ENCODE measurements at places on chromosomes 4 and X.

GRCh38 chr4:88584471-88584900, 7.8 kb upstream of the HERC3 start:
- DNase-seq, result no peak

DNA sequence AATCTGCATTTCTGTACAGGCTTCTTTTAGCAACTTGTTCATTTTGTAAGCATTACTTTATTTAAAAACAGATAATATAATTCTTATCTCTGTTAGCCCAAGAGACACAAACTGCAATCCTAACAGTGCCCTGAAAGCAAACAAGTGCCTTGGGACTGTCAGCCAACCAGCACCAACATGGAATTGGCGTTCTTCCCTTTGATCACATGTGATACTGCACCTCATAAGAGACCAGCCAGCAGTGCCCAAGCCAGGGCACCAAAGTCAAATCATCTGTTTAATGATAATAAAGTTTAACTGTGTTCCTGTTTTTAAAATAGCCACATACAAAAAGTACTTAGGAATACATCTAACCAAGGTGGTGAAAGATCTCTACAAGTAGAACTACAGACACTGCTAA, 223.2 kb downstream of the PRDM5 start:
- DNase-seq, result no peak

GRCh38 chr4:95979961-95980876, 140.3 kb downstream of the PDHA2 start:
- no peak for DNase-seq

GRCh38 chr4:89397441-89397840, 89.8 kb upstream of the GPRIN3 start:
- no peak for DNase-seq

GRCh38 chrX:17021851-17022604, 75.6 kb downstream of the REPS2 start:
- DNase-seq, result no peak

GRCh38 chr4:109037026-109037425, 265.4 kb downstream of the COL25A1 start:
- DNase-seq, result no peak

GRCh38 chr4:121156822-121157769, 7.0 kb downstream of the TNIP3 start:
- DNase-seq, result no peak

DNA sequence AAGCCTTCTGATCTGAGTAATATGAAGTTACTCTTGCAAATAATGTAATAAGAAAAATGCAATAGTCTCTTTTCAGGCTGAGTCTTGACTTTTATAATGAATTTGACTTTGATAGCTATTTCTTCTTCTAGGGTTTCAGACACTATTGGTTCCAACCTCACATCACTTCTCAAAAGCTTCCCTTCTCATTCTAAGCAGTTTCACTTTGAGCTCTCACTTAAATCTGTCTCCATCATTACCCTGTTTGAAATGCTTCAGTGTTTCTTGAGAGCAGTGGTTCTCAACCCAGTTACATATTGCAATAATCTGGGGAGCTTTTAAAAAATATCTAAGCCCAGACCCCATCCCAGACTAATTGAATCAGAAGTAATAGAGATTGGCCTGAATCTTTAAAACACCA, 40.5 kb upstream of the BMP2K start:
- no peak for DNase-seq

DNA sequence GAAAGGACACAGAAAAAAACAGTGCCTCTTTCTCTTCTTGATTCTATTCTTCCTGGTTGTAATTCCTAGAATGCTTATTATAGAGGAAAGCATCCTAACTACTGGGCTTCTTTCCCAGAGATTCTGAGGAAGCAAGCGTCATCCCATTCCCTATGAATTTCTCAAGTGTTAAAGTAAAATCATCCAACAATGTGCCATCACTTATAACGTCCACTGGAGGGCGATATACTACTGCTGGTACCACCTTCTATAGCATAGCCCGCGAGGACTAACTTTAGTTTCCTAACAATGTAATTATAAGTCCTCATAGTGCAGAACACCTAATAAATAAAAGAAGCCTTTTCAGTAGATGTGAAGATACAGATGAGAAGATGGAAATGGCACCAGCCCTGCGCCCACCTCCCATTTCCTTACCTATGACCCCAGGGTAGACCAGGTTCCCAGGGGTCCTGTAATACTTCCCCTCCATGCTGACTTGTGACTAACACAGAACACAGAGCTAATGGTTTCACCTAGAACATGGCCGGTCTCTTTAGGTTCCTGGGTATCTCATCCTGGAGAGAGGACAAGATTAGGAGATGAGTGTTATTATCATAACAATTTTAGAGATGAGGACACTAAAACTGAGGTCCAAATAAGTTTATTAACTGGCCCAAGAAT, 4.2 kb downstream of the CENPVL3 start:
- no peak for DNase-seq

DNA sequence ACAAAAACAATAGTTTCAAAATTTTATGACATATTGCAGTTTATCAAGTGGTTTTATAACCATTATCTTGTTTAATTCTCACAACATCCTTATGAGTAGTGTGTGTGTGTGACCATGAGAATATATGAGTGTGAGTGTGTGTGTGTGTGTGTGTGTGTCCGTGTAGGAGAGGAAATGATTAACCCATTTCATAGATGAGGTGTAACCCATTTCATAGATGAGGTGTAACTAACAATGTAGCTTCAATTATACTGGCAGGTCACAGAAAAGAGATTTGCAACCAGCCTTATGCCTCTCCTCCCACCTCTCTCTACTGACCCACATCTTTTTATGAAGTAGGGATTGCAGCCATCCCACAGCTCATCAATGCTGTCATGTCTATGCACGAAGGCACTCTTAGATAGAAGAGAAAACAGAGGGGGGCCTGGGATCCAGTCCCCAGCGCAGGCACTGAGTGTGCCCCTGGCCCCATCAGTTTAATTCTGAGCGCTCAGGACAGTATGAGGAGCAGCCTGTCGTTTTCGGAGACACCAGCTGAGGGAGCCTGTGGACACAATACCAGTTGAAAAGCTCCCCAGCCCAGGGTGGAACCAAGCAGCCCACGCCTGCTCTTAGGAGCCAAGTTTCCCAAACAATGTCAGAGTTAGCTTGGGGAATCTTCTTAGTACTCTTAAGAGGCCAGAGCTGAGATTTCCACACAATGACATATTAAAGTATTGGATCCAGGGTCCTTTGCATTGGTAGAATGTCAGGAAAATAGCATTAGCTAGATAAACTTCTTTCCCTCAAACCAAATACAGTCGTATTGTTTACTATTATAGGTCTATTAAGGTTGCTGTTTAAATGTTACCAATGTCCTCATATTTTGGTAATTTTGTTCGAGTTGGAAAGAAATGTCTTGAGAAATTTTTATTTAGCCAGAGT, 88.6 kb downstream of the PALLD start:
- no peak for DNase-seq

- no peak for DNase-seq
These were observed 215.4 kb upstream of the MAB21L2 start for GRCh38 chr4:150366487-150366999.

- DNase-seq, result no peak
These were observed 30.8 kb downstream of the DIAPH2 start for GRCh38 chrX:96715481-96715880.

- no peak for DNase-seq
These were observed 9.3 kb upstream of the HAUS3 start for GRCh38 chr4:2251073-2251794.

- DNase-seq, result no peak
These were observed 877 bp upstream of the SLC16A2 start for GRCh38 chrX:74420196-74421035.

GRCh38 chr4:151604238-151604637, 156.6 kb downstream of the GATB start:
- DNase-seq, result no peak

DNA sequence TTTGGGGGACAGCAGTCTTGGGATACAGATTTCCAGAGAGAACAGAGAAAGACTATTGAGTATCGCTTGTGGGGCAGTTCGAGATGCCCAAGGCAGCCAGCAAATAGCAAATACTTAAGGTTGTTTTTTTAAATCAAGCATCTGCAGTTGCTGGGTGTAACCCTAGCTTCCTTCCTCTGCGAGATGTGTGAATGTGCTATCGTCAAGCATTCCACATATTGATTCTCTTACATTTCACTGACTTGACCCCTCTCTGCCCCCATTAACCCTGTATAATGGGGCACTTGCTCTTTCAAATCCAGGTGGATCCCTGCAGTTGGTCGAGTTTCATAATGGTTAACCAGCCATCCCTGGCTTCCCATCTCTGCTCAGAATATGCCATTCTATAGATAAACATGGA, 23.5 kb downstream of the KCNE5 start:
- no peak for DNase-seq

DNA sequence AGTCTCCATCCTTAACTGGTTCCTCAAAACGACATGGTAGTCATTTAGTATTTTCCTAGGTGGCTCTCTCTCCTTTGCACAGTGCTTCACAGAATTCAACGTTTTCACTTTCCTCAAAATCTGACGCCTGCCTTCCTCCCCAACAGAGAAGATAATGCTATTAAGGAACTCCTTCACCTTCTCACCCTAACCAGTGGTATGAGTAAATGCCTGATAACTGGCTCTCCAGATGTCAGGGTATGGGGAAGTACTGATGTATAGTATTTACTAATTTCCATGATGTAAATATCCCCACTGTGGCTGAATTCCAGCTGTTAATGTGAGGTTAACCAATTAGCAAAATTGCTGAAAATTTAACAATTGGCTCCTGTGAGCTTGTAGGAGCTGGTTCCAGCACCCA, 28.8 kb upstream of the NSUN7 start:
- no peak for DNase-seq

DNA sequence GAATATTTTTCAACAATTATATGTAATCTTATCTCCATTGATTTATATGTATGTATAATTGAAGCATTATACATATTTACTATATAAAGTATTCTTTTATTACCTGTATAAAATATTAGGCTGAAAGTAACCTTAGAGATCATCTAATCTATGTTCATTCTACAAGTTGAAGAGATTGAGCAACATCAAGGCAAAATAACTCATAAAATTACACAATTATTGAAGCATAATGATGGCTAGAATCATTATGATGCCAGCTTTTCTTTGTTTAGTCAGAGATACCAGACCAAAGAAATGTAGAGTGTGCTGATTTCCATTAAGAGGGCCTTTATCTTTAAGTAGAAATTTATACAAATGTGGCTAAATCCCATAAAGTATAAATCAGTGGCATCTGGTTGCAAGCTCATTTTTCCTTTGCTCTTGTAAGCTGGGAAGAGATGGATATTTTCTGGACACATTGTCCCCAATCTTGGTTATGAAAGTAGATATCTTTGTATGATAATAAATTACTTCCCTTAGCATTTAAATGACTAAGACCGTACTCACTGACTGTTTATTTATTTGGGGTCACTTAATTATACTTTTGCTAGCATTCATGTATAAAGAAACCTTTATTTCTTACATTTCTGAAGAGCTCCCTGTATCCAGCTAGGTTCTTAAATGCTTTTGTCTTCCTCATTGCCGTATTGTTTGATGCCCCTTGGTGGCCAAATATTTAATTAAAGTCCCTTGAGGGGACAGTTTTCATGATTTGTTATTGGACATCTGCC, 339.8 kb downstream of the PCDH7 start:
- no peak for DNase-seq

- no peak for DNase-seq
These were observed 133.5 kb downstream of the AASDH start for GRCh38 chr4:56253666-56254305.

DNA sequence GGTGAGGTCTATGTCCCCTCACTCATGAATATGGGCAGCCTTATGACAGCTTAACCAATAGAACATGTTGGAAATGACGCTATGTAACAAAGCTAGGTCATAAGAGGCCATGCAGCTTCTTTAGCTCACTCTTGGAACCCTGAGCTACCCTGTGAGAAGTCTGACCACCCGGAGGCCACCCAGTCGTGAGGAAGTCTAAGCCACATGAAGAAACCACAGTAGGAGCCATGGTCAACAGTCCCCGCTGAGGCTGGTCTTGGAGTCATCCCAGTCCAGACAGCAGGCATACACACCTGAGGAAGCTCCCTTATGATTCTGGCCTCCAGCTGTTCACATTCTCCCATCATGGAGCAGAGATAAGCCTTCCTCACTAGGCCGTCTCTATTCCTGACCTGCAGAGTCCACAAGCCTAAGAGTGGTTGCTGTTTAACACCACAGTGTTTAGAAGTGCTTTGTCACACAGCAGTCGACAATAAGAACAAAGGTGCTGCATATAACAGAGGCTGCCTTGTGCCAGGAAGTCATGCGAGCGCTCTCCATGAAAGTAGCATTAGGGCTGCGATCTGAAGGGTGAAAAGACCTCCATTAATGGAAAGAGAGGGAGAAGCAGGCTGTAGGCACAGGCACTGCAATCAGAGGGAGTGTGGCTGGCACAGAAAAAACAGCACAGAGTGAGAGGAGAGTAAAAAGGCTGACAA, 38.2 kb downstream of the TSPAN5 start:
- DNase-seq, result no peak

DNA sequence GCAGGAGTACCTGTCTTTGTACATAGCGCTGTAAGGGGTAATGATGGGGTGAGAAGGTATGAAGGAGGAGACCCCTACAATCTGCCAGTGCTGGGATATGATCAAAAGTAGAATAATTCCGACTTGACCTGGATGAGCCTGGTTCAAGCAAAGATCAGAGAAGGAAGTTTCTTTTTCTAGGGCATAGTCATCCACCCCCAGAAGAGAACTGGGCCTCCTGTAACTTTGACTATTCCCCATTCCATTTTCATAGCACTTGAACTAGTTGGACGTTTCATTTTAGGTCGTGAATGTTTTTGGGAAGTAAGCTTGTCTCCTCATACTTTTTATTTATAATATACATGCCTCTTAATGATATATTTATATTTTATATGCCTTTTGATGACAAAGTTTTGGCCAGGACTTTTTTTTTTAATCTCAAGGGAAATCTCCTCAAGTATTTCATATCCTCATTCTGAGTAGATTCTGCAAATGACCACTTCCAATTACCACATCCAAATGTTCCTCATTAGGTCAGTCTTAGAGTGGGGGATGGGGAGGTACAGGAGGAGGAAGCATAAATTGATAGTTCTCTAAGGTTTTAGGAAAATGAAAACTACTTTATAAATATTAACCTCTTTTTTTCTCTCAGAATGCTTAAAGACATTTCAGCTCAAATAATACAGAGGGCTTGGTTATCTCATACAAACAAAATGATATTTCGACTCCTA, 3.5 kb downstream of the CXorf58 start:
- DNase-seq, result no peak

GRCh38 chr4:17688011-17688441, 73.6 kb downstream of the MED28 start:
- DNase-seq, result no peak

DNA sequence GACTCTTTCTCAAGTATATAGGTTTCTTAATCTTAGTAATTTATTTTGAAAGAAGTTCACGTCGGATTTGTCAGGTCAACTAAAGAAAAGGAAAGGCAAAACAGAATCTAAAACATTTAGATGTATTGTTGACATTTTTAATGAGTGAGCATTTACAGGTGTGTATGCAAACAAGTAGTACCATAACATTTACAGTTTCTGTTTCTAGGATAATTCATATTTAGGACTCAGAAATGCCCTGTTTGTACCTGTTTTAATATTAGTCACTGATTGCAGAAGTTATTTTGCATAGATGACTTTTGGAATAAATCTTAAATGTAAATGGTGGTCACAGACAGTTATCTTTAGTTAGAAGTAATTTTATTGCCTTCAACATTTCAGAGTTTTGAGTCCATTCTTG, 151.3 kb upstream of the NUDT6 start:
- DNase-seq, result no peak

Measured in stimulated activated CD4-positive, alpha-beta T cell treated with anti-CD3 and anti-CD28 coated beads, TNF-alpha, amount 100 ng/mL, for 1 hour (primary cell).